Umbilical cord (tissue), 2 donors: ENCODE measurements at places on chromosomes 3 and 15. TPM values are rescaled to one million over a fixed set of nuclear protein-coding genes. Genes with fewer than 3 reads are reported as not detected.
A peak's percentile ranks its signal among the peaks of the same experiment; 100 is the strongest.

GRCh38 chr3:118882353-118882947 lies 152.2 kb downstream of the IGSF11 start:
- peak; percentile 73 for DNase-seq

POPDC2 gene
- 9.4 TPM for total RNA-seq

GRCh38 chr15:35399901-35400300 lies 146.1 kb downstream of the DPH6 start:
- DNase-seq = no peak

- DNase-seq = no peak
These were observed 198.4 kb downstream of the CADPS start for GRCh38 chr3:62676689-62677271.

NBEAL2 gene
- total RNA-seq = 21.2 TPM

UROC1 gene
- total RNA-seq = 0.48 TPM
